ENCODE measurements at places on chromosomes 3 and 15. TPM values are rescaled to one million over a fixed set of nuclear protein-coding genes. Genes with fewer than 3 reads are reported as not detected.

PLXND1 gene
- total RNA-seq, result 22.5 TPM

OXTR gene
- 56.1 TPM for total RNA-seq

C15orf39 gene
- 1.3 TPM for total RNA-seq

UROC1 gene
- not detected for total RNA-seq

Data from IMR-90 (cell line).